Putamen (tissue), 1 donor: ENCODE measurements at places on chromosomes 11 and 22.

GRCh38 chr11:35412285-35412684 is 7.1 kb downstream of the SLC1A2 start:
- DNase-seq = no peak

GRCh38 chr11:134599299-134599771 is 187.3 kb upstream of the B3GAT1 start:
- no peak for DNase-seq

- no peak for DNase-seq
These were observed 2.0 kb upstream of the UBXN1 start for GRCh38 chr11:62680825-62681240.

GRCh38 chr11:65791719-65792213 is 4.9 kb downstream of the OVOL1 start:
- DNase-seq = no peak

- DNase-seq = peak; percentile 88
These were observed 122.7 kb downstream of the FCHSD2 start for GRCh38 chr11:73019449-73019848.

GRCh38 chr22:25514436-25515180 is 49.9 kb upstream of the GRK3 start:
- no peak for DNase-seq

DNA sequence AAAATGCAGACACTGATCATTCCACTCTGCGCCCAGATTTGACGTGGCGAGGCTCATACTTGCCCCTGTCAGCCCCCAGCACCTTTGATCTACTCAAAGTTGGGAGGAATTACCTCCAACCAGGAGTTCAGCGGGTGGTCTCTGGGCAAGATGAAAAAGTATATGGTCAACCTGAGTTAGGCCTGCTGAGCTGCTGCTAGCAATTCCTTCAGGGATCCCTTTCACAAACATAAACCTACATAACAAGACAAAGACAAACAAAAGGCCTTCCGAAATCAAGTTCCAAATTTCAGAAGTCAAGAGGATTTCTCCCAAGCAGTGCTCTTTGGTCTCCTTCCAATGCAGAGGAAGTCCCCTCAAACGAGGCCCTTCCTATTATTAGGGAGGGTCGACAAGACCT is 20.8 kb downstream of the CLDN5 start:
- DNase-seq = no peak

DNA sequence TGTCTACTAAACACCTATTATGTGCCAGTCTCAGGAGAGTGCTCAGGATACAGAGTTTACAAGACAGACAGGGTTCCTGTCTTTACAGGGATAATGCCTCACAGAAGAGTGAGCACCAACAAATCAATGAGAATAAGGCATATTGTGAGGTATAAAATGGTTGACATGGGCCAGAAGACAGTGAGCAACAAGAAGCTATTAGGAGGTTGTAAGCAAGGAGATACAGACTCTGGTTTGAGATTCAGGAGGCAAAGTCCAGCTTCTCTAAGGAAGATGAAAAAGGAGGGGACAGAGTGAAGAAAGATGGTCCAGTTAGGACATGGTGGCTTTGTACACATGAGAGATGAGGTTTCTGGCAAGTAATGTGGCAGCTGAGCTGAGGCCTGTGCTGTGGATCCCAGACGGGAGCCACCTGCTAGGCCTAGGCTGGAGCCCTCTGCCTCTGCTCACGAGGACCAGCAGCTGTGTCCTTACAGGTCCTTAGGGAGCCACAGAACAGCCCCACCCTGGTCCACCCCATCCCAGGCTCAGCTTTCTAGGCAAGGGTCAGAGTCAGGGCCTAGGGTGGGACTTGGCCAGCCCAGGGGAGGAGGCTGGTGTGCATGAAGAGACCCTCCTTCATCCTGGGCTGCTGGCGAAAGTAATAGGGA is 110.5 kb downstream of the ZNF280B start:
- no peak for DNase-seq

GRCh38 chr22:35375526-35375925 is 5.4 kb upstream of the HMOX1 start:
- no peak for DNase-seq

DNA sequence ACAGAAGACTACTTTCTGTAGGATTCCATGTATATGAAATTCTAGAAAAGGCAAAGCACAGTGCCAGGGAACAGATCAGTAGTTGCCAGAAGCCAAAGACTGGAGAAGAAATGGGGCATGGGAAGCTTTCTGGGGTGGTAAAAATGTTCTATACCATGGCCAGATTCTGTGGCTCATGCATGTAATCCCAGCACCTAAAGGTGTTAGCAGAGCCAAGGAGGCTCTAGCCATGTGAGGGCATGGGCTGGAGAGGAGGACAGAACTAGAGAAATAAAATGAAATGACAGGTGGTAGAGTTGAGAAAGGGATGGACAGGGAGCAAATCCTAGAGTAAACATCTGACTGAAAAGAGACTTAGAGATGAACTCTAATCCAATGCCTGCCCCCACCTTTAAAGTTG is 26.9 kb upstream of the HMGXB4 start:
- DNase-seq = no peak

DNA sequence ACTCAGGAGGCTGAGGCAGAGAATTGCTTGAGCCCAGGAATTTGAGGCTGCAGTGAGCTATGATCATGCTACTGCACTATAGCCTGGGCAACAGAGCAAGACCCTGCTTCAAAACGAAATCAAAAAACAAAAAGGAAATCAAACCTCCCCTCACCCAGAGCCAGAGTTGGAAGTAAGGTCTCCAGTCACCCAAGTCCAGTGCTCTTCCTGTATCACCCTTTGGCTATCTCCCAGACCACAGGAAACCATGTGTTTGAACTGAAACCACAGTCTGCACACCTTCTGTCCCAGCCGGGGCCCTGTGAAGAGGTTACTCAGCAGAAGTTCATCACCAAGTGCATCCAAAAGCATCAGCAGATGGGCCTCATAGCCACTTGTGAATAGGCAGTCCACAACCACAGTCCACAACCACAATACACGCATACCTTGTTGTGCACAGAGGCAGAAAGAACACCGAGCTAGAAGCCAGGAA is 4.6 kb downstream of the MYH9 start:
- DNase-seq = no peak

GRCh38 chr11:70183483-70184176 is 19.5 kb upstream of the FADD start:
- no peak for DNase-seq

DNA sequence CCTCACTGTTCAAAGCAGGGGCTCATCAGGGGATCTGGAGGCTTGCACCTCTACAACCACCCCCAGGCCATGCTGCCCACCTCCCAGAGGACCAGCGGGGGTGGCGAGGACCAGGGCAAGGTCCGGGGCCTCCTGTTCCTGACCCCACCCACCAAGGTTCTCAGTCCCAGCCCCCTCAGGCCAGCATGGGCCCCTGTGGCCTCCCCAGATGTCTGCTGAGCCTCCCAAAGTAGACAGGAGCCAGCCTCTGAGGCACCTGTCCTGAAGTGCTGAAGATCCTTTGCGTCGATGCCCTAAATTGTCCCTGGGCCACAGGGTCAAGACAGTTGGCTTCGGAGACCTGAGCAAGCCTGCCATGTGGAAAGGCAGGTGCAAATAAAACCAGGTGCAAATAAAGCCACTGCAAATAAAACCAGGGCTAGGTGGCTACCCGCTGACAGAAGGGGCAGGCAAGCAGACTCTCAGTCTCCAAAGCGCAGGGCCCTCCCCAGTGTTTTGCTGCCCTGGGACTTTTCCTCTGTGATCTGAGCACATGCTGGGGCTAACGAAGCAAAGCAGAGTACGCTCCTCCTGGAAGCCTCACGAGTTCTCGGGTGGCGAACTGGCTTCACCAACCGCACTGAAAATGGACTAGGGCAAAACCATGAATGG is 22.4 kb upstream of the ARFGAP3 start:
- DNase-seq = no peak

GRCh38 chr22:47837703-47838102 is 1075.3 kb downstream of the TBC1D22A start:
- DNase-seq = no peak

GRCh38 chr11:69105461-69106030 is 50.2 kb upstream of the SMIM38 start:
- DNase-seq = no peak

DNA sequence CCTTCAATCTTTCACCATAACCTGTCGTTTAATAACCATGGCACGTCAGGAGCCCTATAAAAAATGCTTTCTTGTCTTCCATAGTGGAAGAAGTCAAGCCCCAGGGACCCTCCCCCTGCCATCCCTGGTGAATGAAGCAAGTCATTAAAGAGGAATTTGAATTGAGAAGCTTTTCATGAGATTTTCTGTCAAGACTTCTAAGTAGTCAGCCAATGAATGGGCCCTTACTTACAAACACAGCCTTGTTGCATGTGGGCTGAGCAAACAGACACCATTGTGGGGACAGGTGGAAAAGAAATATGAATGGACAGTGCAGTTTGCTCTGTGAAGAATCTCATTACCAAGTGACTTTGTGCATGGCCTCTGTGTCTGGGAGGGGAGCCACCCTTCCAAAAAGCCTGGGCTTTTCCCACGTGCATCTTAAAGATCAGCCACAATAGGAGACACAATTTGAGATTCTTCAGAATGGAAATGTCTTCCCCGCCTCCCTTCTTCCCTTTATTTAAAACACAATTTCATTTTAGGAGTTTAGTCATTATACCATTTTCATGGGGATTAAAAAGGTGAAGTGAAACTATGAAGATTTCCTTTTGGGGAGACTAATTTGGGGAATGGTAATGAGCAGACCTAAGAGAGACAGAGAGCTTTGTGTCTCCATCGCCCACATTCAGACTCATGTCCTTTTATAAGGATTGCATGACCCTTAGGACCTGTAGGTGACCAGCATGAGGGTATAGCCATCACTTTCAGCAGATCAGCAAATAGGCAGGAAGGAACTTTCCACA is 152.0 kb downstream of the LRRC4C start:
- DNase-seq = no peak

DNA sequence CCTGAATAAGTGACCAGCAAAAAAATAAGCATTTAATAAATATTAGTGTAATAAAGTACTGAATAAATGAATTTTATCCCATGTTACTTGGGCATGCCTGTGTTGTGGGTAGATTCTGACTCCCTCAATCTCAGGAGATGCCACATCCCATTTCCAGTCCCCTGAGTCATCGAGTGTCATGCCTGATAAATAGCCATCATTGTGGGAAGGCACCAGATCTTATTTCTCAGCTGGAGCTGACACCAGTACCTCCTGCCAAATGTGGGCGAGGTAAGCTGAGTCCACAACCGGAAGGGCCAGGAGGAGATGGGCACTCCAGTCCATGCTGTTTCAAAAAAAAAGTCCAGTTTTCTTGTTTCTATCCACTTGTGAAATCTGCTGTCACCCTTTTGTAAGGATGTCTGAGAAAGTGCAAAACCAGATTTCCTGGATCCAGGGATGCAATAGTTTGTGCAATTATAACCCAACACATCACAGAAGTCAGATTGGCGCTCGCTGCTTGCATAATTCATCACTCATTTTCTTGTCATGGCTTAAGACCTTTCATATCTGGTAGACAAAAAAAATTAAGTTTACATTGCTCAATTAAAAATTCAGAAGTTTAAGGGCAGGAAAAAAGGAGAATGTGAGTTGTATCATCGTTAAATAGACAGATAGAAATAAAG is 311.6 kb downstream of the MIAT start:
- no peak for DNase-seq

- DNase-seq = no peak
These were observed 415.9 kb upstream of the CADM1 start for GRCh38 chr11:115920092-115920461.

DNA sequence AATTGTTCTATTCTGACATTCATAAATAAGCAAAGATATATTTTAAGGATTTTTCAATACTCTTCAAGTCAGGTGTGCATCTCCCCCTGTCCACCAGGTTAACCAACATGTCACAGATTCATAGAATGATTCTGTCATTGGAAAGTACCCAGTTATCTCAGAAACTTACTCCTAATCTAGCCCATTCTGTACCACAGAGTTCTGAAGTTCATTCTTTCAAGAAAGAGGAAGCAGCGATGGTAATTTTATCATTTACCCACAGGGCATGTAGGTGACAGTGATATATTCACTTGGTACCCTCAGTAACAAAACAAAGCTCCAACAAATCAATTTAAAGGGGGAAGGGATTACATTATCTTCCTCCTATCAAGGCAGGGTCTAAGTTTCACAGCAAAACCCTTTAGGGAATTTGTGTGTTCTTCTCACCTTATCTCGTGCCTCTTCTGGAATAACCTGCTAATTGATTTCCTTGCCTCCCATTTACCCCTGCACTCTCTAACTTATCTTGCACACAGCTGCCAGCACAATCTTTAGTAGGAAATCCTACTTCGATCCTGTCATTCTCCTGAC is 19.0 kb upstream of the MPPED2 start:
- no peak for DNase-seq

GRCh38 chr11:84981301-84981700 is 645.8 kb downstream of the DLG2 start:
- DNase-seq = no peak

DNA sequence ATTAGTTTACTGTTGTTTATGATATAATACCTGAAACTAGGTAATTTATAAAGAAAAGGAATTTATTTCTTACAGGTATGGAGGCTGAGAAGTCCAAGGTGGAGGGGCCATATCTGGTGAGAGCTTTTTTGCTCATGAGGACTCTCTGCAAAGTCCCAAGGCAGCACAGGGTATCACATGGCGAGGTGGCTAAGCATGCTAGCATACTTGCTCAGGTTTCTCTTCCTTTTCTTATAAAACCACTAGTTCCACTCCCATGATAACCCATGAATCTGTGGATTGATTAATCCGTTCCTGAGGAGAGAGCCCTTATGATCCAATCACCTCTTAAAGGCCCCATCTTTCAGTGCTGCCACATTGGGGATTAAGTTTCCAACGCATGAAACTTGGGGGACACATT is 82.7 kb downstream of the PHF21A start:
- no peak for DNase-seq

DNA sequence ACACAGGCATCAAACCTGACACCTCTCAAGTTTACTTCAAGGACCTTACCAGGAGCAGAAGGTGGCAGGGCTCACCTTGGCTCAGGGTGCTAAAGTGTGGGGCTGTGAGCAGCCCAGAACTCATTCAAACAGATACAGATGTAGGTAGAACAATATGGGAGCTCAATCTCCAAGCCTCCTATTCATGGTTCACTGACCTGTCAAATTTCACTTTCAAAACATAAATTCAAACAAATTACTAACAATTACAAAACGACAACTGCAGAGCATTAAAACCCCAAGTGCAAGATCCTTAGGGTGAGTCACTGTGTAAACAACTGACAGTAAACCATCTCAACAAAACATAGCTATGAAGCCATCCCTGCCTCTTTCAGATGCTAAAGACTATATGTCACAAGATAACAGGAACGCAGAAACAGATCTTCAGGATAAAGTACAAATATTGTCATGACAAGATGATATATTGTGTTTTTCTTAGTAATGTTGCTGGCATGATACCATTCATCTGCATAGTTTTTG is 303.5 kb upstream of the ANO3 start:
- no peak for DNase-seq
